ENCODE measurements at places on chromosomes 3 and 15. TPM values are rescaled to one million over a fixed set of nuclear protein-coding genes. Genes with fewer than 3 reads are reported as not detected.

The KIF15 gene
- total RNA-seq, result 1.1 TPM

The ST6GAL1 gene
- total RNA-seq, result 37.0 TPM

The NR2F2 gene
- 4.0 TPM for total RNA-seq

The LMOD3 gene
- not detected for total RNA-seq

The CPN2 gene
- total RNA-seq, result not detected

The CPNE9 gene
- total RNA-seq, result 3.4 TPM

The IL12A gene
- 0.30 TPM for total RNA-seq

The SLC22A14 gene
- total RNA-seq, result not detected

The ANKDD1A gene
- 2.9 TPM for total RNA-seq

The PPP4R2 gene
- 38.4 TPM for total RNA-seq

The SLC2A2 gene
- total RNA-seq, result not detected

The KNL1 gene
- total RNA-seq, result 4.9 TPM

The UQCRC1 gene
- 294 TPM for total RNA-seq

The PLA2G4B gene
- 75.4 TPM for total RNA-seq

The P3H2 gene
- total RNA-seq, result 29.9 TPM

The NDN gene
- 8.4 TPM for total RNA-seq

The TRH gene
- not detected for total RNA-seq

The MAP1A gene
- total RNA-seq, result 2.4 TPM

The ALCAM gene
- total RNA-seq, result 31.5 TPM

The SELENOT gene
- total RNA-seq, result 78.6 TPM

The SLC28A1 gene
- total RNA-seq, result not detected

The ZIC1 gene
- not detected for total RNA-seq

The CD86 gene
- 2.8 TPM for total RNA-seq

The SPINK8 gene
- not detected for total RNA-seq

The GOLGA6L7 gene
- total RNA-seq, result not detected

The CDHR4 gene
- not detected for total RNA-seq

The AVEN gene
- total RNA-seq, result 14.8 TPM

The ARHGEF26 gene
- total RNA-seq, result 49.3 TPM

The COLQ gene
- 3.8 TPM for total RNA-seq

The PRR20G gene
- total RNA-seq, result not detected

The CP gene
- 4.2 TPM for total RNA-seq

The PLSCR2 gene
- total RNA-seq, result not detected

The FILIP1L gene
- 15.3 TPM for total RNA-seq

The NPAP1 gene
- not detected for total RNA-seq

The CPLX3 gene
- 0.47 TPM for total RNA-seq

The GALNT15 gene
- 15.5 TPM for total RNA-seq

The HCLS1 gene
- total RNA-seq, result 20.3 TPM

The ELL3 gene
- 79.2 TPM for total RNA-seq

The GLT8D1 gene
- 29.8 TPM for total RNA-seq

The P2RY1 gene
- 17.8 TPM for total RNA-seq

The GOLGA8M gene
- total RNA-seq, result not detected

The SYNPR gene
- total RNA-seq, result not detected

The KCNMB3 gene
- 0.53 TPM for total RNA-seq

The LRRC31 gene
- not detected for total RNA-seq

The FBXW12 gene
- not detected for total RNA-seq

The CRYGS gene
- total RNA-seq, result 4.5 TPM

The ARPP19 gene
- total RNA-seq, result 91.0 TPM

The RETNLB gene
- not detected for total RNA-seq

The MINAR1 gene
- total RNA-seq, result 0.51 TPM

Measured in suprapubic skin (tissue), 4 donors.